ENCODE measurements at places on chromosomes 7 and 10. TPM values are rescaled to one million over a fixed set of nuclear protein-coding genes. Genes with fewer than 3 reads are reported as not detected.

The NPVF gene
- polyA plus RNA-seq = not detected

The FAM170B gene
- polyA plus RNA-seq = not detected

The AZGP1 gene
- 0.29 TPM for polyA plus RNA-seq

The MTPN gene
- polyA plus RNA-seq = 127 TPM

The ASAH2B gene
- 7.2 TPM for polyA plus RNA-seq

The IFIT1 gene
- 23.5 TPM for polyA plus RNA-seq

The TEX36 gene
- not detected for polyA plus RNA-seq

The SLIT1 gene
- polyA plus RNA-seq = 5.9 TPM

The GDF2 gene
- polyA plus RNA-seq = 0.24 TPM

The ST8SIA6 gene
- polyA plus RNA-seq = 8.0 TPM

The UBN2 gene
- 24.3 TPM for polyA plus RNA-seq

The TSPAN15 gene
- 40.1 TPM for polyA plus RNA-seq

The CCDC172 gene
- not detected for polyA plus RNA-seq

The SPDYE6 gene
- polyA plus RNA-seq = 8.4 TPM

The TES gene
- 68.9 TPM for polyA plus RNA-seq

The HNRNPH3 gene
- 392 TPM for polyA plus RNA-seq

The EEPD1 gene
- 21.3 TPM for polyA plus RNA-seq

The CALHM3 gene
- not detected for polyA plus RNA-seq

The LRMDA gene
- polyA plus RNA-seq = 18.7 TPM

The WASHC2A gene
- polyA plus RNA-seq = 66.0 TPM

The SORCS3 gene
- polyA plus RNA-seq = 0.06 TPM

The CCDC136 gene
- polyA plus RNA-seq = 64.1 TPM

The ATOH7 gene
- 0.28 TPM for polyA plus RNA-seq

The NUTM2E gene
- 0.76 TPM for polyA plus RNA-seq

The TAS2R5 gene
- 7.8 TPM for polyA plus RNA-seq

The CPED1 gene
- 24.6 TPM for polyA plus RNA-seq

The NT5C3A gene
- 43.7 TPM for polyA plus RNA-seq

The CRHR2 gene
- 0.23 TPM for polyA plus RNA-seq

The TMEM229A gene
- 0.97 TPM for polyA plus RNA-seq

The CPA5 gene
- polyA plus RNA-seq = 0.62 TPM

The PLEKHS1 gene
- polyA plus RNA-seq = 0.20 TPM

The BRAT1 gene
- polyA plus RNA-seq = 29.3 TPM

The FASTK gene
- polyA plus RNA-seq = 44.4 TPM

The FAM185A gene
- polyA plus RNA-seq = 15.1 TPM

The STOX1 gene
- polyA plus RNA-seq = 2.3 TPM

The TRPV5 gene
- polyA plus RNA-seq = 0.11 TPM

The RASA4B gene
- 5.1 TPM for polyA plus RNA-seq

The CTAGE4 gene
- polyA plus RNA-seq = 10.1 TPM

The PCBD1 gene
- 72.6 TPM for polyA plus RNA-seq

The TAS2R41 gene
- polyA plus RNA-seq = not detected

The H2BK1 gene
- not detected for polyA plus RNA-seq

The EMX2 gene
- polyA plus RNA-seq = 0.31 TPM

The VAX1 gene
- not detected for polyA plus RNA-seq

The WIPF3 gene
- 1.0 TPM for polyA plus RNA-seq

The ANKRD22 gene
- 1.1 TPM for polyA plus RNA-seq

The AGR3 gene
- 21.9 TPM for polyA plus RNA-seq

The CCL24 gene
- 0.54 TPM for polyA plus RNA-seq

The FAM204A gene
- polyA plus RNA-seq = 73.4 TPM

The FAM241B gene
- polyA plus RNA-seq = 6.1 TPM

The ANLN gene
- 68.5 TPM for polyA plus RNA-seq

The ITIH5 gene
- polyA plus RNA-seq = 39.4 TPM

The TMEM178B gene
- 5.1 TPM for polyA plus RNA-seq

The OR6V1 gene
- polyA plus RNA-seq = not detected

Measured in left lung (tissue), 14 donors.